Activated naive CD4-positive, alpha-beta T cell treated with anti-CD3 and anti-CD28 coated beads for 36 hours (primary cell): ENCODE measurements at places on chromosomes 4 and X.

- no peak for DNase-seq
Observed at GRCh38 chr4:57494821-57495220, 384.6 kb upstream of the IGFBP7 start.

DNA sequence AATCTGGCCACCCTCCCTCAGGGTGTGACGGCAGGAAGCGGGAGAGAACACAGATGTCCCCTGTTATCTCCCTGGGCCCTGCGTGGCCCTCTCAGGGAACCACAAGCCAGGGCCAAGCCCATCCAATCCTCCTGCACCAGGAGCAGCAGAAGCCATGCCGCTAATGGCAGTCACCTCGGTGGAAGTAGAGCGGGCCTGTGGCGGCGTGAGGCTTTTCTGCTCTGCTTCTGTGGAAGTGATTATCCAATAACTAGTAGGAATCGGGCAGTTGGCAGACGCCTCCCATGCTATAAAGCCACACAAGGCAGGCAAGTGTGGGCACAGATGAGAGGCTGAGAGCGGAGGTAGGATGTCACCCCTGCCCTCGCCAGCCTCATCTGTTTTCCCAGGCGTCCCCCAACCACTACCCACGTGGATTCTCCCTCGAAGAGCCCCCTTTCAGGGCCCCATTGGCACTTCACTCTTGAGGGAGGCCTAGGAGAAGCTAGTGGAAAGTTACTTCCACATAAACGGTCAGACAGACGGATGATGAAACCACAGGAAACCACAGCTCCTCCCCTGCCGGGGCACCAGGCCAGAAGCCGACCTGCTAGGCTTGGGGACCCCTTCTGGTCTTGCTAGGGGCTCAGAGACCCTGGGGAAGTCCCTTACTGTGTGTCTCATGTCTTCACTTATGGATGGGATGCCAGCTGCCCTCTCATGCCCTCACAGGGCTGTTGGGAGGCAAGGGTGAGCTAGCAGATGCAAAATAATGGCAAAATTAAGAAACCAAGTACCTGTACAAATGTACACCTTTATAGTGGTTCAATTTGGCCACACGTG lies 18.8 kb upstream of the TMSB4X start:
- DNase-seq = peak; percentile 81

DNA sequence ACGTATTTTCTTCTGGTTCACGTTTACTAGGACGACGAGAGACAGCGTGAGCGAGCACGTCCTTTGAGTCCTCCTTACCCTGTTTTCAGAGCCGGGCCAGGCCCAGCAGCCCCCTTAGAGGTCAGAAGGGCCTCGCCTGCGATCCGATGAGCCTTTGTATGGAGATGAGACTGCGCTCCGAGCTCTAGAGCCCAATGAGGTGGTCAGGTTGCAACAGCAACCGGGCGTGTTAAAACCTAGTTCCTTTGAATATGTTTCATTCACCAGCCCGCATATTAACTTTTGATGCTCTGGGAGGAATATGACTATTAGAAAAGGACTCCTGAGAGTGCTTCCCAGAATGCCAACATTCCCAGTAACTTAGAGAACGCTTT lies 55.6 kb upstream of the TADA2B start:
- no peak for DNase-seq

GRCh38 chr4:2484993-2485392 lies 16.1 kb downstream of the RNF4 start:
- peak; percentile 85 for DNase-seq

GRCh38 chr4:170242471-170242870 lies 152.7 kb upstream of the AADAT start:
- DNase-seq = no peak

GRCh38 chr4:22323691-22324090 lies 192.2 kb downstream of the ADGRA3 start:
- DNase-seq = no peak

GRCh38 chr4:2535376-2536192 lies 863 bp upstream of the FAM193A start:
- DNase-seq = peak; percentile 76

GRCh38 chrX:3384327-3384726 lies 37.9 kb upstream of the MXRA5 start:
- no peak for DNase-seq
